AG09319 (cell line): ENCODE measurements at places on chromosomes 7 and 10.

DNA sequence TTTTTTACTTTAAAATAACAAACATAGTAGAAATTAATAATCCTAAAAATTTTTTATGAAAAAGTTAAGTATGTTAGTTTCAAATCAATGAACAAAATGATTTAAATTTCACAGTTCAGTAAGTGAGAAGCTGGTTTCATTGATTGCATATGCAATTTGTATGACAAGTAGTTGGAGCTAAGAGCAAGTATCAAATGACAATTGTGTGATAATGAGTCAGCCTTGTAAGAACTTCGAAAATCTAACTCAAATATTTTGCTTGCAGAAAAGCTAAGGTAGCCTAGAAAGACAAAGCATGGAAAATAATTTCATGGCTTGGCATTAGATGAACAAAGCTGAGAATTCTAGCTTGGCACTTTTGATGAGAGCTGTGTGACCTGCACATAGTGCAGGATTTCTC, 111.5 kb downstream of the HDAC9 start:
- DNase-seq: peak; percentile 5

- DNase-seq: no peak
These were observed 30.6 kb downstream of the GARS1 start for GRCh38 chr7:30625283-30625682.

DNA sequence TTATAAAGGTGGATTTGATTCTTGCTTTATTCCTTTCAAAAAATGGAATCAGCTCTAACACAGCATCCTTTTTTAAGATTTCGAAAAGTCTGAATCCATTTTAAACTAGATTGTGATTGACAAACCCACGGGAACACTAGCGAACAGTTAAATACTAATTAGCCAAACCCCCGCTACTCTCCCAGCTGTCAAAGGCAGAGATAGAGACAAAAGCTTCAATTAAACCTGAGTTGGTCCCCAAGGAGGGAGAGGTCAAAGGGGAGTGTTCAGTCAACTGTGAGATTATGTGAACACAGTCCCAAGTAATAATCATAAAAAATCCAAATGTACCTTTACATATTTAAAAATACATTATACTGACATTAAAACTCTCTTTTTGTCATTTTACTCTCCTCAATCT, 65.7 kb upstream of the TBX20 start:
- no peak for DNase-seq

GRCh38 chr10:15444105-15445005, 73.3 kb upstream of the FAM171A1 start:
- no peak for DNase-seq

DNA sequence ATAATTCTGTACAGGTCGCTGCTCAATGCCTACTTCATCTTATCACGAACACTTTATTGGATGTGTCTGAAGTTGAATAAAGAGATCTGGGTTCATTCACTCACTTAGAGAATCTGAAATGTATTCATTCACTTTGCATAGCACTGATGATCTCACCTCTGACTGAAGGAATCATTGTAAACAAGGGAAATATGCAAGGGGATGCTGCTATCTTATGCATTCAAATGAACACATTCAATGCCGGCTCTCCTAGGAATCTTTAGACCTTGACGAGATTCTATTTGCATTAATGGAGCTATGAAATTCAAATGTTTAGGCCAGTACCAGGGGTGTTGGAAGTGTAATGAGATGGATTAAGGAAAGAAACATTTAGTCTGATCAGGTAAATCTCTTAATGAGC, 200.6 kb upstream of the COBL start:
- no peak for DNase-seq
